ENCODE measurements at places on chromosomes 3 and 15.

- no peak overlapping the region for H3K27ac ChIP-seq
- no peaks in the 10 kb centered on the region for H3K27me3 ChIP-seq
- DNase-seq = peak; percentile 0
- H3K4me3 ChIP-seq = no peak overlapping the region
- no peaks in the 10 kb centered on the region for H3K4me1 ChIP-seq
- H3K36me3 ChIP-seq = no peaks in the 10 kb centered on the region
Measured at GRCh38 chr3:178676942-178677790, 140.9 kb downstream of the KCNMB2 start.

DNA sequence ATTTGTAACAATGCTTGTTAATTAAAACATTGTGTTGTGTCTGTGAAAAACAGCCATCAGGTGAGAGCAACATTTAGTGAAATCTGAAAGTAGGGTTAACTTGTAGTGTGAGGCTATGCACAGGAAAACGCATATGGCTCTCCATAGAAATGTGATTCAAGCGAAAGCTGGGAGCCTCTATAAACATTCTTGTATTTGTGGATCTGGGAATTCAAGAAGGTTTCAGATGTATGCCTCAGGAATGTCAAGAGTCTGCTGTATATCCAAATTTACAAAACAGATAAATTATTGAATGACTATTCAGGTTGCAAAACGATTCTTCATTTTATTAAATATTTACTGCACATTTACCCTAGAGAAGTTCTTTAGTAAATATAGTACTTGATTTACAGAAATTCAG, 166.0 kb downstream of the THSD4 start:
- H3K4me3 ChIP-seq = no peak overlapping the region
- no peak overlapping the region for H3K27ac ChIP-seq
- no peak for DNase-seq
- H3K4me1 ChIP-seq = peaks cover 4% of the 10 kb centered on the region
- H3K27me3 ChIP-seq = no peaks in the 10 kb centered on the region

DNA sequence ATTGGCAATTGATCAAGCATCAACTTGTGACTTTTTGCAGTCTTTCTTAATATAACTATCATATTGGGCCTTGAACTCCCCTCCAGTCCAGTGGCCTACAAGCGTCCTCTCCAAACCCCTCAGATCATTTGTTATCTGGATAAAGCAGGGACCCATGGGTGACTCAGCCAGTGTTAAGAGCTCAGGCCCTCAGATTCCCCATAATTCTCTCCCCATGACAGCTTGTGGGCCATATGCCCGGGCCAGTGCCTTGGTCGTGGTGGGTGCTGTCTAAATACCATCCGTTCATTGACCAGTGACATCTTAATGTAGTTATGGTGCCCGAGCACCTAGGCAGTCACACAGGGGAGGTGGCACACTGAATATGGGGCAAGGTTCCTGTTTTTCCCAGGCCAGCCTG, 18.1 kb downstream of the MCF2L2 start:
- H3K27ac ChIP-seq = no peak overlapping the region
- H3K4me1 ChIP-seq = peaks cover 2% of the 10 kb centered on the region
- DNase-seq = peak; percentile 42
- no peaks in the 10 kb centered on the region for H3K27me3 ChIP-seq
- no peaks in the 10 kb centered on the region for H3K36me3 ChIP-seq

- no peak overlapping the region for H3K4me3 ChIP-seq
- no peaks in the 10 kb centered on the region for H3K36me3 ChIP-seq
- no peak for DNase-seq
- peaks cover 6% of the 10 kb centered on the region for H3K4me1 ChIP-seq
- H3K27ac ChIP-seq = no peak overlapping the region
Measured at GRCh38 chr3:157498371-157498770, 4.8 kb downstream of the VEPH1 start.

DNA sequence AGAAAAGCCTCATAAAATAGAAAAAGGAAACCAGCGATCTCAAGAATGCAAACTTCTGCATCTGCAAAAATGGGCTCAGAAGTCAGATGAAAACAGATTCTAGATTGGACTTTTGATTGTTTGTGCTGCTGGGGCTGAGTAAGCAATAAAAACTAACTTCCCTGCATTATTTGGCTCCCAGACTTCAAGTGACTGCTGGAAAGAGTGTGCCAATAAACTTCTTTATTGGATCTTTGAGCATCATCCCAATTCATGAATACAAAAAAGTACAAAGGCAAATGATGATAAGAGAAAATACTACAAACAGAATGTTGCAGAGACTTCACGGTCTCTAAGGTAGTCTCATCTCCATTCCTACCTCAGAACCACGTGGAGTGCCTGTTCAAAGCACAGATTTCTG, 97.9 kb downstream of the FGF12 start:
- no peaks in the 10 kb centered on the region for H3K36me3 ChIP-seq
- no peaks in the 10 kb centered on the region for H3K27me3 ChIP-seq
- DNase-seq = no peak

GRCh38 chr3:32373276-32373675, 18.4 kb upstream of the CMTM7 start:
- H3K27me3 ChIP-seq = no peaks in the 10 kb centered on the region
- no peaks in the 10 kb centered on the region for H3K4me1 ChIP-seq
- H3K36me3 ChIP-seq = peaks cover 3% of the 10 kb centered on the region
- no peak overlapping the region for H3K4me3 ChIP-seq

DNA sequence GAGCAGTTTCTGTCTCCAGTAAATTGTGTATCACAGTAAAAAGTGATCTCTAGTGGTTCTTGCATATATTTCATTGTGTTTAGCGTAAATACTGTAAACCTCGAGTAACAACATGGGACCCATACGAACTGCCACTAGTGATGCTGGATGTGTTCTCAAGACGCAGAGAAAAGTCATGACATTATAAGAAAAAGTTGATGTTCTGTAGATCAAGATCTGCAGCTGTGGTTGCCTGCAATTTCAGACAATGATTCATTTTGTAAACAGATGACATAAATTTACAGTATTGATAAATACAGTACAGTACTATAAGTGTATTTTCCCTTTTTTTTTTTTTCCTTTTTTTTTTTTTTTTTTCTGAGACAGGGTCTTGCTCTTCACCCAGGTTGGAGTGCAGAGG, 100.1 kb downstream of the DPH6 start:
- H3K27me3 ChIP-seq = no peaks in the 10 kb centered on the region
- H3K36me3 ChIP-seq = no peaks in the 10 kb centered on the region
- H3K4me3 ChIP-seq = no peak overlapping the region

DNA sequence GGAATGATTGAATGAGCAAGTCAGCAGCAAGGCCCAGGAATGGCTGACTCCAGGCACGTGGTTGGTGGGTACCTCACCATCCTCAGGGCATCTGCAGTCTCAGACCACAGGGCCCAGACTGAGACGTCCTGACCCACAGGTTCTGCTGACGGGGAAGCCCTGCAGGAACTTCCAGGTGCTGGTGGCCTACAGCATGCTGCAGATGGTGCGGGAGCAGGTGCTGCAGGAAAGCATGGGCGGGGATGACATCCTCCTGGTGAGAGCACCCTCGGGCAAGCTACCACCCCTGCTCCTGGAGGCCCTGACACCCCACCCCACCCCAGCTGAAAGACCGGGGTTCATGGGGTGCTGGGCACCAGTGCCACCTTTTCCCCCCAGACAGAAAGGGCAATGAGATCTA, 14.1 kb downstream of the TBC1D21 start:
- no peaks in the 10 kb centered on the region for H3K36me3 ChIP-seq
- H3K27me3 ChIP-seq = peaks cover 79% of the 10 kb centered on the region
- no peak overlapping the region for H3K4me3 ChIP-seq
- H3K4me1 ChIP-seq = no peaks in the 10 kb centered on the region
- H3K27ac ChIP-seq = no peak overlapping the region
- DNase-seq = no peak

GRCh38 chr15:40340740-40341400, at the start of gene CCDC9B:
Gene CCDC9B, minus strand, starts transcription at chr15:40340939. Its CDS starts 120 bp downstream, at chr15:40340819.
- H3K27ac ChIP-seq = peak within 1 kb of the TSS; percentile 97
- peaks cover 9% of the 10 kb centered on the region for H3K36me3 ChIP-seq
- peak; percentile 92 for DNase-seq
- peaks cover 61% of the 10 kb centered on the region for H3K4me1 ChIP-seq
- no peaks in the 10 kb centered on the region for H3K27me3 ChIP-seq
- H3K4me3 ChIP-seq = peak within 1 kb of the TSS; percentile 78

DNA sequence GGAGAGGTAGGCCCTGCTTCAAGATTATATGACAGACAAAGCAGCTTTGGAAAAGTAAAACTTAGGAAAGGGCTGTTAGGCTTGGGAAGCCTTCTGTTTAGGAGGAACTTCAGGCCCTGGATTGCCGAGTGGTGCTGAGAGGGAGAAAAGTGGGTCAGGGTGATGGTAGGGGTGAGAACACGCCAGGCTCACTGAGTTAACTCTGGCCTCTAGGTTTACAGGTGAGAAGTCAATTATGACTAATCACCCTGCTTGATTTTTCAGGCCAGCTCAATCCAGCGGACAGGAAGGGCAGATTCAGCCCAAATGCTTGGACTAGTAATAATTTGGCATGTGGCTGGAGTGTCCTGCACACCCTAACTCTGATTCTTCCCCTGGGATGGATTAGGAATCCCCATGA, 365.1 kb upstream of the LMCD1 start:
- H3K4me3 ChIP-seq = no peak overlapping the region
- no peaks in the 10 kb centered on the region for H3K4me1 ChIP-seq
- DNase-seq = no peak
- H3K27ac ChIP-seq = no peak overlapping the region

DNA sequence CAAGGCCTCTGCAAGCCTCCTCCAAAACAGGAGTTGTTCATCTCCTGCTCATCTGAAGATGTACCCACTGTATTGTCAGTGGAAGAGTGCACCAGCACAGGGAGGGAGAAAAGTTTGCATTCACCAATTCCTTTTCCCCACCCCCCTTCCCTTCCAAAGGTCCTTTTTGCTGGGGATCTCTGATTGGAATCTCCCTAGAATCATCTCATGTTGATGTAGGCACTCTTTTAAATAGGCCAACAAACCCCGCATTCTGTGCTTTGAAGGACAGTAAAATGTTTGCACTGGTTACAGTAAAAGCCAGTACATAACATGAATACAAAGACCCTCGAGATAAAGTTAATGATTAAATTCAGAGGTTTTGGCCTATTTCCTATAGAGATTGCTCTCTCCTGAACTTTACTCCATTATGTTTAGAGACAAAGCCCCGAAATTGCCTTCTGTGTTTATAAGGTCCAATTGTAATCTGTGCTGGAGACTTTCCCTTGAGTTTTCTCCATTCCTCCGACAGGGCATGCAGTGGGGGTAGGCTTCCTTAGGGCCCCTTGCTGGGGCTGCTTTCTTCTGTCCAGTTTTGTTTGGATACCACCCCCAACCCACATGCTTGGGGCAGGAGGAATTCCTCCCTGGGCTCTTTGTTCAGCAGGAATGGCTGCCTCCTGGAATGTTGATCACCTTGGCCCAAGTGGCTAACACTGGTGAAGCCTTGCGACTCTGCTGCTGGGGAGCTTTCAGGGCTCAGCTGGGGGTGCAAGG, 22.5 kb downstream of the TRIM71 start:
- peaks cover 28% of the 10 kb centered on the region for H3K27me3 ChIP-seq
- H3K36me3 ChIP-seq = no peaks in the 10 kb centered on the region
- peaks cover 3% of the 10 kb centered on the region for H3K4me1 ChIP-seq

All from mesenchymal stem cell (in vitro differentiated cells and primary cell).